ENCODE measurements at places on chromosomes 5 and 9.

GRCh38 chr5:72884892-72885291, 68.4 kb downstream of the TNPO1 start:
- no peak for DNase-seq

- no peak for DNase-seq
Measured at GRCh38 chr5:89893546-89893945, 516.0 kb downstream of the CETN3 start.

GRCh38 chr9:1025131-1025530, 25.0 kb upstream of the DMRT2 start:
- DNase-seq = no peak

DNA sequence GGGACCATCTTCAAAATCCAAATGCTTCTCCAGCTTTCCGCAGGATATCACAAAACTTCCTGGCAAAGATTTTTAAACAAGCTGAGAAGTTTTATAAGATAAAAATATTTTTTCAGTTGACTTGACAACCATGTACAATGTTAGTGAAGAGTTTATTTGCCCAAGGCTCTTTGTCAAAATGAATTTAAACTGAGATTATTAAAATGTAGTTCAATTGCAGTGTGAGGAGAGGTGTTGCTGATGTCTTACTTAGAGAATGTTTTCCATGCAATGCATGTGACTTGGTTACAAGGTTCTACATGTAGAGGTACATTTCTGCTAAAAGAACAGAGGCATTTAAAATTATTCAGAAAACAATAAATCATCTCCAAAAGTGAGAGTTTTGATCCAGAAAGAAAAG, 131.4 kb upstream of the MINAR2 start:
- no peak for DNase-seq

DNA sequence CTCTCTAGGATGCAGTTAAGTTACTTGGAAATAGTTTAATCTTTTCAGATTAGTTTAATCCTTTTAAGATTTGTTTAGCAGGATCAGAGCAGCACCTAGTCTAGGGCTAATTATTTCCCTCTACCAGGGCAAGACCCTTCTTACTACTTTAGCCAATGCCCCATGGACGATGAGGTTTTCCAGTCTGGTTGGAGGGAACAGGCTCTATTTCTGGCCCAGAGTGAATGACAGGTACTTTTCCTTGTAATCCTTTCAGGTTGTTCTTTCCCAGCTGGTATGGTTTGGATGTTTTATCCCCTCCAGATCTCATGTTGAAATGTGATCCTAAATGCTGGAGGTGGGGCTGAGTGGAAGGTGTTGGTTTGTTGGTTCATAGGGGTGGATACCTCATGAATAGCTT, 27.2 kb downstream of the PTTG1 start:
- DNase-seq = no peak

All from HCEC 1CT (cell line).